ENCODE measurements at places on chromosomes 5 and 9. TPM values are rescaled to one million over a fixed set of nuclear protein-coding genes. Genes with fewer than 3 reads are reported as not detected.

DNA sequence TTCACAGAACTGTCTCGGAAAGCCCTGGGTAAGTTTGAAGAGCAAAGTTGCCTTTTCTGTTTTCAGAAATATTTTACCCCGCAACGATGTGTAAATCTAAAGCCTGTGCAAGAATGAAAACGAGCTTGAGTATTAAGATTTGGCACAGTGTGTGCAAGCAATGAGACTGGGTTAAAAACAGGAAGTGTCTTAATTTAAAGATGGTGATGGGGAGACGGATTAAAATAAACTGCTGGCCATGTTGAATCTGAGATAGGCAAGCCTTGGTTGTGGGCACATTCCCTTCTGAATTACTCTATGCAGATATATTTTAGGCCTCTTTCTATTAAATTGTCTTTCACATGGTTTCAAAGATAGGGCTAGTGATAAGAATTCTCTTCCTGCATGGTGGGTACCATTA, 294.2 kb upstream of the DMRT1 start:
- ATAC-seq: no peak

DNA sequence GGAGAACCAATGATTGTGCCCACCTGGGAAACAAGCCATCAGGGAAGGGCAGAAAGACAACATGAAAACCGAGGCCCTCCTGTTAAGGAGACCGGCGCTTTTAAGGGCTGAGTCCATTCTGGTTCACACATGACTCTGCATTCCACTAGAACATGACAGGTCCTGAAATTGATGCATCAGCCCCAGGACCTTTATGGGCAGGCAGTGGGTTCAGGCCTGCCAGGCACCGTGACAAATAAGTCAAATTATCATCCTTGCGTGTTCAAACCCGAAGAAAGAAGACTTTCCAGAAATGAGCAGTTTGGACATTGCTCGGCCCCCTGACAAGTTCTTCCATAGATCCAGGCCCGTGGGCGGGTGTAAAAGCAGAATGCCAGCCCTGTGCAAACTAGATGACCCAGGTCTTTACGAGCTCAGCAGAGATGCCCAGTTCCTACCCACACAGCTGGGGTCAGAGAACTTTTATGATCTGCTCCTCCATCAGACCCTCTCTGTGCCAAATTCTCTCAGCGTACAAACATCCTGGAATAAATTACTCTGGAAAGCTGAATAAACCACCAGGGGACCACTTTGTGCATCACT, 295.5 kb upstream of the WWC1 start:
- no peak for ATAC-seq

DNA sequence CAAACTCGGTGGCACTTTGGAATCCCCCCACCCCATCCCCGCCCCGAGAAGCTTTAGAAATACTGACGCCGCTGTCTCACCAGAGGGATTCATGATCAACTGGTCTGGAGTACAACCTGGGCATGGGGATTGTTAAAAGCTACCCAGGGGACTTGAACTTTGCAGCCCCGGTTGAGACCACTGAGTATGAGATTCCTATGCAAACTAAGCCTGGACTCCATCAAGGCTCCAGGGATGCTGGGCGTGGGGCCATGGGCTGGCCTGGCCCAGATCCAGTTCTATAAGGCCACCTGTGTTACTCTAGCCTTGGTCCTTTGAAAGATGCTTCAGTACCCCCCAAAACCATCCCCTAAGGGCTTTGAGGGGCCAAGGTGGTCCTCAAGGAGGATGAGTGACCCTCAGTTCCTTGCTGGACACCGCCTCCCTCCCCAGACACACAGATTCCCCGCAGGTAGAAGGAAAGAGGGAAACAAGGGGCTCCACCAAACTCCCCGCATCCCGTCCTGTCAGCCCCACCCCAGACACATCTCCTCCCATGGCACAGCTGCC, 68.5 kb downstream of the MRPL36 start:
- no peak for ATAC-seq

GRCh38 chr5:5315068-5315980, 107.2 kb upstream of the ICE1 start:
- ATAC-seq: no peak

GRCh38 chr9:30459156-30459555, 1925.3 kb upstream of the ACO1 start:
- no peak for ATAC-seq

GRCh38 chr5:17989036-17989435, 354.8 kb downstream of the TAF11L14 start:
- no peak for ATAC-seq

DNA sequence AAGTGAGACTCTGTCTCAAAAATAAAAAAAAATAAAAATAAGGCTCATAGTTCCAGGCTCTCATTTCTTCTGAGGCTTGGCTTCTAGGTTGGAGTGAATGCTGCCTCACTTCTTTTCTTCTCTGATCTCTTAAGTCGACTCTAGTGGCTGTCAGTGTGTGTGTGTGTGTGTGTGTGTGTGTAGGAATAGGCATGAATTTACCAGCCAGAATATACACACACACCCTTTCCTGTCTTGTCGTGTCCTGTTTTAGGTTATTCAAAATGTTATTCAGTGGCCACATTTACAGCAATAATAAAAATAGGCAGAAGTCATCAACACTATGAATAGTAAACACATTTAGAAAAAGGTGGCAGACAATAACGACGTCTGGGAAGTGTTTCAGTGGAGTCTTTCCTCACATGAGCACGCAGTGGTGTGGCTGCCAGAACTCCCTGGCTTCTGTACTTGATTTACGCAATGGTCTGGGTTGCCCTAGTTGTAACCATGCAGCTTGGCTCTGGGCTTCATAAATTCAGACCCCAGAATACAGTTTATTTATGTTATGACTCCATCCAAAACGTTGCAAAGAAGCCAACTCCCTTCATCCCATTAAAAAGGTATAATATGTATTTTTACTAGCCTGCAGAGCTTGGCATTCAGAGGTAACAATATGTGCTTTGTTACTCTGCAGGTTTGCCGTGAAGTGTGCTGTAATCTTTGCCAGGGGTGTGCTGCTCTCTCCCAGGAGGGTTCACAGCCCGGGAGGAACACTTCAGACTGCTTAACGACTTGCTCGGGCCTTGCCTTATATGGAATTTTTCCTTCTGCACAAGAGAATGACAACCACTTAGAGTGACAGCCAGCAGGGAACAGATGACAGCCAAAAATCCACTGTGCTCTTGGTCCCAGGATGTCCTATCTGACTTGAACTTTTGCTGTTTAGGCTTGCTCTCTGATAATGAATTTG, 34.4 kb upstream of the PALM2AKAP2 start:
- ATAC-seq: no peak

DNA sequence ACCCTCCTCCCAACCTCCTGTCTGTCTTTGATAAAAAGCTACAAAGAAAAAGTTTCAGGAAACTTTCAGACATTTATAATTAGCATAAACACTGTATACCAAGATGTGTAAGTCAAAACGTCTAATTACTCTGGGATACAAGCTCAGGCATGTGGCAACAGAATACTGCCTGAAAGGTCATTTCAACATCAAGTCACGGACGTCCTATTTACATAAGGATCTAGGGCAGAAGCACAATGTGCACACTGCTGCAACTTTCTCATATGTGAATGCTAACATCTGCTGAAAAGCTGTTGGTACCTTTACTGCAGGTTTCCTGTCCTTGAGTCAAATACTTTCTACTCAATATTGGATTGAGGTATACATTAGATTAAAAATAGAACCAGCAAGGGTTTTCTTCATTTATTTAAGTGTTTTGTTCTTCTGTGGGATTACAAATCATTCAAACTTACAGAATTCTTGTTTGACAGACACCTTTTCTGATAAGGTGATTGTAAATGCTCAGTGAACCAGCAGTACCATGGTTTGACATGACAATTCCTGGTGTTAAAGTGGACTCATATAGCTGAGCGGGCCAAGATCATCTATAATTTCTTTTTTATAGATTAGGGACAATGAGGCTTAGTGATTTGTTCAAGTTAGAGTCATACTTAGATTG, 36.8 kb downstream of the ELL2 start:
- no peak for ATAC-seq

DNA sequence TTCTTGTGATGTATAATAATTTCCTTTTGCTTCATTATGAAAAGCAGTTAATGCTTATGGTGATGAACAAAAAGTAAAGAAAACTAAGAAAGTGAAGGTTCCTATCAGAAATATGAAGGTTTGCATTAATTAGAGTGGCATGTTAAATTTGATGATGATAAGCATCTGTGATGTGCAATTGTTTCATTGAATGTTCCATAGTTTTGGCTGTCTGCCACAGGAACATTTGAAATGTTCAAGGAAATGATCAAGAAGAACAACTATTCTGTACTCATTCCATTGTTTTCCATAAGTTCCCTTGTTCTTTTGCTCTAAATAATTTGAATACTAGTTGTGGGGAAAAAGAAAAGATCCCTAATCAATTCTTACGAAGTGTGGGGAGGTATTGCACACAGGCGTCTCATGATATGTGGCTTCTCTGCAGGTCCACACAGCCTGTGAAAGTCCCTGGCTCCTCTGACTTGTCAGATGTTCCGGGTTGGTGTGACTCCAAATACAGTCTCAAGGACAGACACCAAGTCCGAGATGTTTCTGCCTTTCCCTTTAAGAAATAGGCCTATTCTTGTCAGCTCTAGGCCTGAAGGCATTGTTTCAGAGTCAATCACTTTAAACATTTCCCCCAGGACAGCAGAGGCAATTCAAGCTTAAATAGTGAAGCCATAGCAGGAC, 152.6 kb upstream of the MAST4 start:
- no peak for ATAC-seq

GRCh38 chr9:79551994-79552393, 19.8 kb upstream of the TLE4 start:
- no peak for ATAC-seq

- ATAC-seq: peak; percentile 53
Measured at GRCh38 chr9:130034570-130034969, 8.4 kb downstream of the FNBP1 start.

DNA sequence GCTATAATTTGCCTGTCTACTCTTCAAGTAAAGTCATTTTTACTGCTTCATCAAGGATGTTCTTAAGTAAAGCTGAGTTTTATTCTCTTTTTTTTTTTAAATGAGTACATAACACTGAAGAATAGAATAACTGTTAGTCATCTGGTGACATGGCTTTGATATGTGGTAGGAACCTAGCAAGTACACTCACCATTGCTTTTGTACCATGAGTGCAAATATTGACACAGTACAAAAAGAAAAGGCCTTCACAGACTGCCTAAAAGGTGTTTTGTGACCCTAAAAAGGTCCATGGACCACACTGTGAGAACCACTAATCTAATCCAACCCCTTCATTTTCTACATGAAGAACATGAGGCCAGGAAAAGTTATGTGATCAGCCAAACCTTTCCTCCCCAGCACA, 55.0 kb downstream of the ECPAS start:
- ATAC-seq: no peak

DNA sequence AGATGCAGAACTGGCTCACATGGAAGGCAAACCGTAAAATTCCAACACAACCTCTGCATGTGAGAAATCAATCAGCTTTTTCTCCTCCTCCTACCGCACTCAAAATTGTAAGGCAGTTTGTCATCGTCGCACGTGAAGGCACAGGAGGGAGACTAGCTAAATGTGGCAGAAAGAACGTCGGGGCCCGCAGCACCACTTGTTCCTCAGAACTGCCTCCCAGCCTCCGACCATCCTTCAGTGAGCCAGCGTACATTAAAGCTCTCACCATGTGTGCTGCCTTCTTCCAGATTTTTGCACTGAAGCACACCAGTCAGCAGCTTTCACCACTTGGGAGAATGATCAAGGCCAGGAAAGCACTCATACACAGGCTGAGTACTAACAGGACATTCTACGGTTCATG, 105.9 kb downstream of the RFX3 start:
- ATAC-seq: no peak

DNA sequence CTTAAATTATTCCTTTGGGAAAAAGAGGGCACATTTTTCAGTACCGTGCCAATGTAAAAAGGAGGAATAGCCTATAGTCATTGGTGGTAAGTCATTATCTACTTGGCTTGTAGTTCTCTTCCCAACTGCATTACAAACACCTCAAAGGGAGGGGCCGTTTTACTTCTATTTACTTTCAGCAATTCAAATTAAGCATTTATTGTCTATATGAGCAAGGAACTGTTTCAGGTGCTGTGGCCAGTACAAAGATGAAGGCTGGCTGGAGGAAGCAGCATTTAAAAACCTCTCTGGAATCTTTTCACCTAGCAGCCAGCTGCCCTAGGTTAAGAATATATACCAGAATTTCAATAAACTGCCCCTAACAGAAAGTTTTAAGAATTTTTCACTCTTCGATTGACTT, 48.9 kb downstream of the SEMA6A start:
- no peak for ATAC-seq

DNA sequence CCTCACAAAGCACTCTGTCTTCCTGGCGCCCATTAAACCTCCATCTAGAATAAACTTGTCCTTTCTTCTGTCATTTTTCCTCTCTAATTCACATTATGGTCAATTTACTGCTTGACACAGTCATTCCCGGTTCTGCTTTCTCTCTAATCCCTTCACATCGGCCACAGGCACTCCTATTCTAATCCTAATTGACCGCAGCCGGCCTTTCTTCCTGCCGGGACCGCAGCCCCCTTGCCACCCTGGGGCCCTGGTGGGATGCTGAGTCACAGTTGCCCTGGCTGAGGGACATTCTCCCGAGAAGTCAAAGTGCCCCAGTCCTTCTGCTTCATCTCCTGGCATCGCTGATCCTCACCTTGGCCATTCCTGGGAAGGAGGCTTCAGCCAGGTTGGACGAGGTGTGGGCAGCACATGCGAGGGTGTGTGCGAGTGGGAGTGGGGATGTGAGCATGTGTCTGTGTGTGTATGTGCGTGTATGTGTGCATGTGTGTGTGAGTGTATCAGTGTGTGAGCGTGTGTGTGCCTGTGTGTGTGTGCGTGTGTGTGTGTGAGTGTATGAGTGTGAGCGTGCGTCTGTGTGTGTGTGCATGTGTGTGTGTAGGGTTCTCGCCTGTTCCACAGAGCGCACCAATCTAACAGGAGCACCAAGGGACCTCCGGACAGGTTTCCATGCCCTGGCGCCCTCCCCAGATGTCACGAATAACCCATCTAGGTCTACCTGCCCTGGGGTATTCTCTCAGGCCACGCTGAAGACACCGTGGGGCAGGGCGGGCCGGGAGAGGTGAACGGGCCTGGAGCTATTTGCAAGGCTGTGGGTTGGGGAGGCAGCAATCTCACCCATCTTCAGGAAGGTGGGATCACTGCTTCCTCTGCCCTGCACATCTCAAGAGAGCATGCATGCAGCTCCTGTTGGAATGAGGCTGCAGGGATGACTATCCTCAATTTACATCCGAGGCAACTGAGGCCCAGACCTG, 191.2 kb downstream of the PAX5 start:
- ATAC-seq: no peak

DNA sequence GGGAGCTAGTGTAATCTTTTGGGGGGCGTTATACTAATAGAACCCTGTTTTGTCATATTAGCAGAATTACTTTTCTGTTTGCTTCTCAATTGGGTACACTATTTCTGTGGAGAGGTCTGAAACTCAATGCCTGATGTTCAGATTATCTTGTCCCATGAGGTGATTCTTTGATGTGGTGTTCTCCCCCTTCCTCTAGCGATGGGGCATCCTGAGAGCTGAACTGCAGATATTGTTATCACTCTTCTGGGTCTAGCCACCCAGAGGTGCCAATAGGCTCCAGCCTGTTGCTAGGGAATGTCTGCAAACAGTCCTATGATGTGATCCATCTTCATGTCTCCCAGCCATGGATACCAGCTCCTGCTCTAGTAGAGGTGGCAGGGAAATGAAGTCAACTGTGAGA, 233.1 kb upstream of the RASA1 start:
- no peak for ATAC-seq

The PRR16 gene
- not detected for total RNA-seq

The EQTN gene
- not detected for total RNA-seq

The INSYN2B gene
- total RNA-seq: not detected
